ENCODE measurements at places on chromosomes 2 and 18.

DNA sequence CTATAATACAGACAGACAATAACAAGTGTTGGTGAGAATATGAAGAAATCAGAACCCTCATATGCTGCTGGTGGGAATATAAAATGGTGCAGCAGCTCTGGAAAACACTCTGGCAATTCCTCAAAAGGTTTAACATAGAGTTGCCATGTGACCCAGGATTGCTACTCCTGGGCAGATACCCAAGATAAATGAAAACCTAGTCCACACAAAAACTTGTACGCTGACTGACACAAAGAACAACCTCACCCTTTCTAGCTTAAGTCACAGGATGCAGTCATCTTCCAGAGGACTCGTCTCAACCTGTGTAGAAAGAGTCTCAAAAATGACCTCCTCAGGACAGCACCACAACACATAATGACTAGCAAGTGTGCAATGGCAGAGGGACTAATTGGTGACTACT lies 71.6 kb upstream of the ACAA2 start:
- DNase-seq: no peak

GRCh38 chr2:176843208-176843607 lies 369.4 kb upstream of the HNRNPA3 start:
- DNase-seq: no peak

- no peak for DNase-seq
Observed at GRCh38 chr2:105557021-105557920, 158.4 kb upstream of the FHL2 start.

DNA sequence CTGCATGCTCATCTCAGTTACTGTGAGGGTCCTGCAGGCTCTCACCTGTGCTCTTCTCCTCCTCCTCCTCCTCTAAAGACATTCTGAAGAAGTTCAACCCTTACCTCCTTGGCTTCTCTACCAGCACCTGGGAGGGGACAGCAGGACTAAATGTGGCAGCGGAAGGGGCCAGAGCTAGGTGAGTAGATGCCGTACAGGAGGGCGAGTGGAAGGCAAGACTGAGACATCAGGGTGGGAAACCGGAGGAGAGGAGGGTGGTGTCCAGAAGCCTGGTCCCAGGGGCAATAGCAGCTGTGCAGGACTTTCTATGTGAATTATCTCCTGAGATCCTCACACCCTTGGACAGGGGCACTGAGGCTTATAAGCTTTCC lies 124.9 kb downstream of the PLB1 start:
- no peak for DNase-seq

DNA sequence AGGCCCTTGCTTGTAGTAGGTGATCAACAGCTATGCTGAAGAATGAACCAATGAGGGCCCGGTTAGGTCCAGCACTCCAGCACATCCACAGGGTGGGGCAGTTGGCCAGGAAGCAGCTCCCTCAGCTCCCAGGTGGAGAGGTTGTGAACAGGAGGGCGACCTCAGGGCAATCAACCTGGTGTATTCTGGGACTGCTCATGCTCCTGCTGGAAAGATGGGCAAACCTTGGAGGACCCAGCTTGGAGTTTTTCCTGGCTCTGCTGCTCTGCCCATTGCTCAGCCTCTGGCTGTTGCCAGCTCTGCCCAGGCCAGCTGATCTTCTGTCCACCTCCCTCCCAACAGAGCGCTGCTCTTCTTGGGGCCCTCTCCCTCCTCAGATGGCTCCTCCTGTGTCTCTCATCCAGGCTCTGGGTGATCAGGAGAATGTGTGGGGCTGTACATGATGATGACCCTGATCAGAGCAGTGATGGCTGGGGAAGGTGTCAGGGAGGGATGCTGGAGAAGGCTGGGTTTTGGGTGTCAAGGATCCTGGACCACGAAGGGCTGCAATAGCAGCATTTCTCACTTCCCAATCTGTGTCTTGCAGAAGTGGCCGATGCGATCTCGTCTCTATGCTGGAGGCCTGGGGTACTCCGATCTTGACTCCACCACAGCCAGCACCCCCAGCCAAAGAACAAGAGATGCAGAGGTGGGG lies 3.4 kb downstream of the TCF23 start:
- DNase-seq: no peak

- DNase-seq: no peak
Observed at GRCh38 chr18:76618721-76619120, 123.7 kb upstream of the ZNF516 start.

DNA sequence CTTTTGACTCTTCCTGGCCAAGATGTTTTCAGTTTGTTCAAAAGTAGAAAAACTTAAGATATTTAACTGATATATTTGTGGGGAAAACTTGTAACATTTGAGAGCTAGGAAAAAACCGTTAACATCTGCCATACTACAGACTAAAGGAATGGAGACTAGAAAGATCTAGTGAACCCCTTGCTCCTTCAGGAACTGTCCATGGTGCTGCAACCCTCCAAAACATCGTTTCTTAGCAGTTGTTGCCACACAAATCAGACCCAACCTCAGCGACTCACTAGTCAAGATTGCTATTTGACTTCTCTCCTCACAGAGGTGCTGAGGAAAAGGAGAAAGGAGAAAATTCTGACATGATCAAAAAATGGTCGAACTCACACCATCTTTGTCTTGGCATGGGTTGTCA lies 393.8 kb upstream of the LYPD1 start:
- no peak for DNase-seq

- no peak for DNase-seq
Observed at GRCh38 chr2:190572246-190572645, 37.7 kb upstream of the NEMP2 start.

DNA sequence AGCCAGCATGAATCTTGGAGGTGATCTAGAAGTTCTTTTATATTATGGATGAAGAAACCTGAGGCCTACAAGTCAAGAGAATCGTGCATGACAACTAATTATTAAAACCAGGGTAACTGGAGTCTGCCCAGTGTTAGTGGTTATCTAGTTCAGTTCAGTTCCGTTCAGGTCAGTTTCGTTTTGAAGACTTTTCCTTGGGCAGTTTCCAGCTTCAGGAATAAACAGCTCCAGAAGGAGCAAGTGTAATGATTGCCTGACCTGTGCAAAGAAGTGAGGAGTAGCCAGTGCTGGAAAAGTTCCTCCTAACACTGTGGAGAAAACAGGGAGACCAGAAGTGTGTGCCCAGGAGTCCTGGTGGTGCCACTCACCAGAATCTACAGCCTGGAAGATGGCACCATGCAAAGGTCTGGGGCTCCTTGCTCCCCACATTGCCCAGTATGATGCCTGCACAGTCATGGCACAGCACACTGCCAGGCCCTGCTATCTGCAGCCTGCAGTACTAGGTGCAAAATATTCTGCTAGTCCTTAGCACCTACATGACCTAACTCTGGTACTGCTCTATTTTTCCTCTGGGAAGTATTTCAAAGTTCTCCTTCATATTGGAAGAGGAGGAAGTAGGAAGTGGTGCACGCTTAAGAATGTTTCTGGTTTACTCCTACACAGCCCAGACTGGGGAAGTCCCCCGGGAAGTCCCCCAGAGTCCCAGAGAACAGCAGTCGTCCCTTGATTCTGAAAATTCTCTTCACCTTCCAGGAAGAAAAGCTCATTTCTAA lies 65.8 kb downstream of the SUMO1 start:
- no peak for DNase-seq

GRCh38 chr2:21819454-21819853 lies 695.7 kb downstream of the TDRD15 start:
- DNase-seq: no peak

GRCh38 chr2:127413782-127414637 lies 4.2 kb upstream of the PROC start:
- no peak for DNase-seq

- no peak for DNase-seq
Observed at GRCh38 chr2:106108351-106108750, 85.8 kb downstream of the UXS1 start.

- DNase-seq: no peak
Observed at GRCh38 chr2:119435081-119435952, 3.7 kb downstream of the TMEM37 start.

DNA sequence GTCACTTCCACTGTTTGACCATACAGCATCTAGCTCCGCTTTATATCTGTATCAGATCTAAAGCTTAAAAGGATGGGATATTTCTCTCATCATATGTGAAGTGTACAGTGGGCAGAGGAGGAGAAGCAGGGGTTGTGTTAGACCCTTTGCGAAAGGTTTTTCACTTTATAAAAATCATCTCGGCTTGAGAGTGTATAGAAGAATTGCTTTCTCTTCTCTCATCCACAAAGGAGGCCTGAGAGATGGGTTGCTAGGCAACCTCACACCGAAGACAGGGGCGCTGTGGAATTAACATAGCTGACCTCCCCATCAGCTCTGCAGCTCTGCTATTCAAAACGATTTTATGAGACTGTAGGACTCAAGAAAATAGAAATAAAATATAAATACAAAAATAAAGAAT lies 70.2 kb upstream of the GALNT3 start:
- no peak for DNase-seq

Measured in stimulated activated CD8-positive, alpha-beta memory T cell treated with anti-CD3 and anti-CD28 coated beads, Interleukin-2, amount 100 ng/mL, for 1 hour (primary cell).